Esophagus muscularis mucosa (tissue), 4 donors: ENCODE measurements at places on chromosomes 7 and 10. TPM values are rescaled to one million over a fixed set of nuclear protein-coding genes. Genes with fewer than 3 reads are reported as not detected.

DNA sequence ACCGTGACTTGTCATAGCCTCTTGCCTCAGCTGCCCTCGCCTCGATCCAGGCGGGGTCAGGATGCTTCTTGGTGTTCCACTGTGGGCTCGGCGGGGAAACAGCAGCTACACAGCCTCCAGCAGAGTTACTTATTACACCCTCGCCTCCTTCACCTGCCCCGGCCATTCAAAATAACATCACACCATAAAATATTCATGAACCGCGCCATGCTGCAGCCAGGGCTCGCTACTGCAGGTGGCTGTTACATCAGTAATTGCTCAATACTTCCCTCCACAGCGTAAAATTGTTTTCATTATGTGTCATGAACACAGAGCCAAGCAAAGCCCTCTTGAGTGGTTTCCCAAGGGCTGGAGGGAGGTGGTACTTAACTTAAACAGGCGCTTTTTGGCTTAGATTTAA, 241.5 kb upstream of the SP8 start:
- no peak for DNase-seq

DNA sequence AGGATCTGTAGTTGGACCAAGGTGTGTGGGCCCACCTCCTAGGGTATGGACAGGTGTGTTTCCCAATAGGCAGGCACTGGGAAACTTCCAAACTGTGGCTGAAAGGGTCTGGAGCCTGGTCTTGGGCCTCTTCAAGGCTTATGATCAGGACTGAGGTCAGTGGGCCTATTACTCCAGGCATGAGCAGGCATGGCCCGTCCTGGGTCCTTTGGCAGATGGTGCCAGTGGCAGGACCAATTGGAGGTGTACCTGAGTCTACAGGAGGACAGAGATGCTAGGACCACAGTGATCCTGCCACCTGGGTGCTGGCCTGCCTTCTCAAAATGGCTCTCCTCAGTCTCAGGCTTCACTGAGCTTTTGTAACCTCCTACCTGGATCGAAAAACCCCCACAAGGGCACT, 95.4 kb downstream of the RAB18 start:
- no peak for DNase-seq

EZH2 gene
- 0.33 TPM for total RNA-seq

- DNase-seq = peak; percentile 82
These were observed 50.5 kb upstream of the BMPER start for GRCh38 chr7:33854801-33855350.

DNA sequence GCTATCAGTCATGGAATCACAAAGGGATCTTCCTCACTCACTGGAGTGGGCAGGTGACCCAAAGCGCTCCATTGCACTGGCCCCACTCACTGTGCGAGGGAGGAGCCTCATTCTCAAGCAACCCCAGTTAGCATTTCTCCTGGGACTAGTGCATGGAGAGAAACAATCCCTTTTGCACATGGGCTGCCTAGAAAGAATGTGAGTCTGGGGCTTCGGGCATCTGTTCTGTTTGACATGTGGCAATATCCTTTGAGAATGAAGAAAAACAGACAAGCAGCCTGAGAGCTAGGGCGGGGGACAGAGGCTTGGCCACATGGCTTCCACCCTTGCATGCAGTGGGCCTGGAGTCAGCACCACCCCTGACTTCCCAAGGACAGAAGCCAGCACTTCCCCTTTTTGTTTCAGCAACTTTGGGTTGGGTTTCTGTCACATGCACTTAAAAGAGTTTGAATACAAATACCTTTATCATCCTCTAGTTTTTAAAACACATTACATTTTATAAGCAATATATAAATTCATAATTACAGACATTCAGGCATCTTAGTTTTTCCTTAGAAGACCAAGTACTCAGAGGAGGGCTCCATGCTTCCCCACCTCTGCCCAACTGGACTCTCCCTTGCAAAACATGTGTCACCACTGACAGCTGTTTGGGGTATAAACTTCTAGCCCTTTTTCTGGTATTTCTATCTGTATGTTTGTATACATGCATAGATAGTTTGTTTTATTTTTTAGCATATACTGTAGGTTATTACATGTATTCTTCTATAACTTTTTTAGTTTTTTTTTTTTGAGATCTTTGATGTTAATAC, 73.8 kb downstream of the RBM20 start:
- DNase-seq = no peak

ZNF727 gene
- total RNA-seq = 0.65 TPM

ETV1 gene
- 16.5 TPM for total RNA-seq

- DNase-seq = no peak
These were observed 161.2 kb upstream of the FAM3C start for GRCh38 chr7:121557034-121557892.

DNA sequence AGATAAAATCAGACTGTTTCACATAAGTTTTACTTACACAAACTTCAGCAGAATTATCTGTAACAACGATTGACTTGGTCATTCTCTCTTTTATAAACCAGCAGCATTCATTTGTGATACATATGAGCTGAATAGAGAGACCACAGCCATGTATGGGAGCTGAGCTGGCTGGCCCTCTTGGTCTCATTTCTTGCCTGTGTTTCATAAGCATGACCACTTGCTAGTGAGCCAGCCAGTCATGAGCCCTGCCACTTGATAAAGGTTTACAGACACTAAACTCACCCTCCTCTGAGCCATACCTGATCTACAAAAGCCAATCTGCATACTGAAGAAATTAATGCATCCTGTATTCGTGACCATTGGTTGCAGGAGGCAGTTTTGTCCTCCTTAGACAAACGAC, 82.1 kb downstream of the PKD1L1 start:
- DNase-seq = no peak

SEMA3A gene
- total RNA-seq = 36.5 TPM

DNA sequence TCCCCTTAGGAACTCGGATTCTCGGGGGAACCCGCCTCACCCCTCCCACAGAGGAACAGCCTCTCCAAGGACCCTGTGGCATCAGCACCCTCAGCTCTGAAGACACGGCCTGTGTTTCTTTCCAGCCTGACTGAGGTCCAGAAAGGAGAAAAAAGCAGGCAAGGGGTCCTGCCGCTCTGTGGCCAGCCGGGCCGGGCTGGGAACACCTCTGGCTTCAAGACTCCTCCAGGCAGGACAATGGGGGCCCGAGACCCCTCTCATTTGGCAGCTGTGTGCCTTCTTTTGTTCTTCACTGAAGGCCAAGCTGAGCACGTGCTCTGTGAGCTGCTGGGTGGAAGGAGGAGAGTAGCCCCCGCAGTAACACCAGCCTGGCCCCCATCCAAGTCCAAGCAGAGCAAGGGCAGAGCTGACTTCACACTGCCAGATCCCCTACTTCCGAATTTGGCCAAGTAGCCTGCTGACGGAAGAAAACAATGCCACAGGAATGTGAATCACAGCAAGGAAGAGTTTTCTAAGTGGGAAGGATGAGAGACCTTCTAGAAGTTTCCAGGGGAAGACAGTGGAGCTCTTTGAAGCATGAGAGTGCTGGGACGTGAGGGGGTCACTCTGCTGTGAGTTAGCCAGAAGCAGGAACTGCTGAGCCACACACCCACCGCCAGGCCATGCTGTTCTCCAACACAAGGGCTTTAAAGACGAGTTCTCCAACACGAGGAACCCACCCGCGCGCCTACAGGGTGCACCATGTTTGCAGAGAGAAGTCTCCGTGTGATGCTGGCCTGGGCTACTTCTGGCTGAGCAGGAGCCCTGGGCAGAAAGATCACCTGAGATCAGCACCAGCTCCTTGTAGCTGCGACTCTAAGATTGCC, 3.1 kb downstream of the CNPY1 start:
- no peak for DNase-seq

DNA sequence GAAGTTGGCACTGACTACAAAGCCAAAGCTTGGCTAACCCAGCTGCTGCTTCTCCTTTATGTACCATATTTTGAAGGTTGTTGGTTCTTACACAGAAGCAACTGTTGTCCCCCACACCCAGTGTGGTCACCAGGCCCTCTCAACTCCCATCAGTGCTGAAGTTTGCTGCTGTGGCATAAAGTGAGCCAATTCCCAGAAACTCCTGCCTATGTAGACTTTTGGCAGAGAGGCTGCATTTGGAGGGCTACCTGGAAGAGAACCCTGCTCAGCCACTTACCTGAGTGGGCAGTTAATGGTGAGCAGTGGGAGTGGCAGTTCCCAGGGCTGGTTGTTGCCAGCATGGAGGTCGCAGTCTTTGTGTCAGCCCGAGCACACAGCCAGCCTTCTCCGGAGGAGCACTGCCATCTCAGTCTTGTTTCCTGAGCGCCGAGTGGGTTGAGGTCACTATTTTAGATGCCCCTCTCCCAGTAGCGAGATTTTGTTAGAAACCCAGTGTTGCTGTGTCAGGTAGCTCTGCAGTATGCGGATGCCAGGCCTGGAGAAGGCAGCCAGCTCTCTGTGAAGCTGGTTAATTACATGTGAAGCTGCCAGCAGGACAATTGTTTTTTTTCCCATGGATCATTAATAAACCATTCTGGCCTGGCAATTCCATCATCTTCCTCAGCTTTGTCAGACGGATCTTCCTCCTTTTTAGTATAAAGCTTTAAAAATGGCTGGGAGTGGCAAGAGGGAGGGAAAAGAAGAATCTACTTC, 24.5 kb downstream of the LRRC4 start:
- DNase-seq = no peak

ADCYAP1R1 gene
- 35.3 TPM for total RNA-seq

DNA sequence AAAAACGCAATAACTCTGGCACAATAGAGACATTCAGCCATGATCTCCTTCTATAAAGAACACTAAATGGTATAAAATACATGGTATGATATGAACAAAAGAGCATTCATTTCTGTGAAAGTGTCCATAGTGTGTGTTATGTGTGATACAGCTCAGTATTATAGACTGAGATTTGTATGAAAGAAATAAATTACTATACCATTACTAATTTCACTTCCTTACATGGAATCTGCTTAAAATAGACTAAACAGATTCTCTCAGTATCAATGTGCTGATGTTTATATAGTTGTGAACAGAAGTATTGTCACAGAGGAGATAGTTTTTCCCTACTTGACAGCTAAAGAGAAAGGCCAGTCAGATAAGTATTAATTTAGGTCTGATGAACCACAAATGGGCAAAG, 10.8 kb downstream of the SEMA3A start:
- no peak for DNase-seq

DNA sequence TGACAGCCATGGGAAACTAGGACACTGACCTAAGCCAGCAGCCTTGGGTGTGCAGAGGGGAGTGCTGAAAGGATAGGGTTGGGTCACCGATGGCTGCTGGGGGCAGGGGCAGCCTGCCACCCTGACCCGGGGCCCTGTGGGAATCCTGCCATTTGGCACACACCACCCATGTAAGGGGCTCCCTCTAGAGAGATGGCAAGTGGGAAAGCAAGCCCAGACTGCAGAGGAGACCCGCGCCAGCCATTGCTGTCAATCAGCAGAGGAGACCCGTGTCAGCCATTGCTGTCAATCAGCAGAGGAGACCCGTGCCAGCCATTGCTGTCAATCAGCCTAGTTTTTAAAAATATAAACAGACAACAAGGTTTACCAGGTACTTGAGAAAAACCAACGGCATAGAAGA, 27.4 kb upstream of the PRKAG2 start:
- DNase-seq = no peak

INA gene
- 2.2 TPM for total RNA-seq

DNA sequence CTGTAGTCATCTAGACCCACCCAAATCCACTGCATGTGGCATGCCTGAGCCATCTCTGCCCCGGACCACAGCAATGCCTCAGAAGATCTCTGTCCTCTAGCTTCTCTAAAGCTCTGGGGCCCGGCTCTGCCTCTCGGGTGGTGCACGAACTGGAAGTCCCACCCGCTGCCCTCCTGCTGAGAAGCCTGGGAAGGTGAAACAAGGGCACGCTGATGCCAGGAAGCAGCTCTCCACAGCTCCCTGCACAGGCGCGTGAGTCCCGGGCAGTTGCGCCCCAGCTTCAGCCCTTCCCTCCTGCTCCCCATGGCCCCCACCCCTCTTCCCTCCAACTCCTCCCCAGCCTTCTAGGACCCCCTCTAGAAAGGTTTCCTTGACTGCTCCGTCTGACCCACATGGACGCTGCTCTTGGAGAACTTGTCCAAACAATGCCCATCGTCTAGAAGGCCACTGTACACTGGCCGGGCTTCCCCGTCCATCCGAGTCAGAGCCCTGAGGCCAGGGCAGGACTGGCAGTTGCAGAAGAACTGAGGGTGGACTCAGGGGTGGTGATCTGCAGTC, 12.8 kb downstream of the KCNH2 start:
- DNase-seq = no peak

GRCh38 chr7:50565559-50565916, 333 bp upstream of the DDC start:
- no peak for DNase-seq

CALML3 gene
- total RNA-seq = not detected

ZNF248 gene
- 15.2 TPM for total RNA-seq

- DNase-seq = no peak
These were observed 61.5 kb downstream of the CHN2 start for GRCh38 chr7:29255906-29256692.

DNA sequence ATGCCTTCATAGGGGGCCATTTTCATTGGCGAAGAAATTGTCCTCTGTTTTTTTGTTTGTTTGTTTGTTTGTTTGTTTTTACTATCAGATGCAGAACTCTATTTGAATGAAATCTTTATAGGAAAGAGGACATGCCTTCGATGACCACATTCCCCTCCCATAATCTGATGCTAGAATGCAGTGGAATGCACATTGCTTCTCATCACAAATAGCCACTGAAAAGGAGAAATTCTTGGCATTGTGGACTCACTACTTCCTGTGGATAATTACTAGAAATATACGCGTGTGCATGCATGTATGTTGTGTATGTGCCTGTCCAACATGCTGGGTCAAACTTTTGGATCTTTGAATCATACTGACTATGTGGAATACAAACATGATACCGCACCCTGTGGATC, 70.5 kb upstream of the SFMBT2 start:
- DNase-seq = no peak

C7orf57 gene
- not detected for total RNA-seq

SNX10 gene
- 4.0 TPM for total RNA-seq

SYCE1 gene
- 0.50 TPM for total RNA-seq

DNA sequence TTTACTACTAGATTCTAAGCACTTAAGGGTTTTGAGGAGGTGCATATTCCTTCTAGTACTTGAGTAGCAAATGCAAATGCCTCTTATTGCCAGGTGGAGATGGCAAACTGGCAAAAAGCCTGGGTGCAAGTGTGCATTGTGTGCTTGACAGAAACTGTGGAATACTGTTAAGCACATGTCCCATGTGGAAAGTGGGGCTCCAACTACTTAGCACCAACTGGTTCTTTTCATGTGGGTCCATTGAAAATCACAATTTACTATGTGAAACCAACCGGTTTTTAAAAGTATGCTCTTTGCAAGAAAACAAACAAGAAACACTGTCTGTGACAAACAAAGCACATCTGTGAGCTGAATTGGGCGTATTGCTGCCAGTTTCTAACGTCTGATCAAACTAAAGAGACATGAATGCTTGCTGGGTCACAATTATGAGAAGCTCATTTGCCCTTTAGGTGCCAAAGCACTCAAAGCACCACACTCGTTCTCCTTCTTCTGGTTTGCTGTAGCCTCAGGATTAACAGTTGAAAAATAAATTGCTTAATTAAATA, 197.4 kb downstream of the SEMA3E start:
- DNase-seq = no peak

CHAT gene
- total RNA-seq = not detected

DNA sequence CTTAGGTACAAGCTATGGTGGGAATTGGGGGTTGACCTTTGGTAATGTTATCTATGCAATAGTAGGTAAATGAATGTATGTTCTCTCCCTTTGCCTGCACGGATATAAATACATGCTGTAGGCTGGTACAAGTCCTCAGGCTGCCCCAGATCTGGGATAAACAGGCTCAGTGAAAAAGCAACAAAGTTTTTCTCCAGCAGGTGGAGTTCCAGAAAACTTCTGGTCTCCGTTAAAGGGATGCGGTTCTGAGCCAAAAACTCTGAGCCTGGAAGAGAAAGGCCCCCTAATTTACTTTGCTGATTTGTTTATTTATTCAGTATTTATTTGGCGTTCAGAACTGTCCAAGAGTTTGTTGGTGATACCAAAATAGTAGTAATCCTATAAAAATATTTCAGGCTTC, 204.7 kb downstream of the ADRA2A start:
- DNase-seq = no peak
